ENCODE measurements at places on chromosomes 2 and 18.

DNA sequence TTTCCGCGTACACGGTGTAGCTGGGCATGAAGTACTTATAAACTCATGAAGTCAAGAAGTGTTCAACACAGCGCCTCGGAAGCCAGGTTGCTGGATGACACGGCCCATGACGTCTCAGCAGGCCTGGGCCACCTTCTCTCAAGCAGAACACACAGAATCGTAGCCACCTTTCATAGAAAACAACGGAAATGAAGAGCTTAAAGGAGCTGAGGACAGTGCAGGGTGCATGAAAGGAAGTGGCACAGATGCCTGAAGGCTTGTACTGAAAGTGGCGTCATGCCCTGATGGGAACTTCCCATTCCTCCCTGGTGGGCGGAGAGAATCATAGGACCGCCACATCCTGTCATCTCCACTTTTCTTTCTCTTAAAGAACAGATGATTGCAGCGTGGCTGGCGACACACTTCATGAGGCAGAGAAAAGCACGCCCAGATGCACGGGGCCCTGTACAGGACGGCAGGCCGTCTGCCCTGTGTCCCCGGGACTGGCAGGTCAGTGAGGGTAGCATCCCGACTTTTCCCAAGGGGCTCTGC lies 31.1 kb downstream of the HDAC4 start:
- DNase-seq, result peak; percentile 79

DNA sequence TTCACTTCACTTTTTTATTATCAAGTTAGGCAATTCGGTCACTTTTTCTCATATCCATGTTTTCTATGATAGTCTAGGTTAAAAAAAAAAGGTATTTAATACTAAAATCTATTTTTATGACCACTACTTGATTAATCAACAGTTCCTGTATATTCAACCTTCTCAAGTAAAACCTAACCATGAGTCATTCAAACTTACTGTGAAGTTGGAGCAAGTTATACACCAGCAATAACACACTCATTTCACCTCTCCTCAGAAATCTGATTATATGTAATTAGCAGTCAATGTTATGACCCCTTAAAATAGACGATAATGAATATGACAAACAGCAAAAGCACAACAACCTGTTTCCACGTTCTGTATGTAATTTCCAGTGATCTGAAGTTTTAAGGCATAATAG lies 35.0 kb upstream of the ADAM17 start:
- no peak for DNase-seq

DNA sequence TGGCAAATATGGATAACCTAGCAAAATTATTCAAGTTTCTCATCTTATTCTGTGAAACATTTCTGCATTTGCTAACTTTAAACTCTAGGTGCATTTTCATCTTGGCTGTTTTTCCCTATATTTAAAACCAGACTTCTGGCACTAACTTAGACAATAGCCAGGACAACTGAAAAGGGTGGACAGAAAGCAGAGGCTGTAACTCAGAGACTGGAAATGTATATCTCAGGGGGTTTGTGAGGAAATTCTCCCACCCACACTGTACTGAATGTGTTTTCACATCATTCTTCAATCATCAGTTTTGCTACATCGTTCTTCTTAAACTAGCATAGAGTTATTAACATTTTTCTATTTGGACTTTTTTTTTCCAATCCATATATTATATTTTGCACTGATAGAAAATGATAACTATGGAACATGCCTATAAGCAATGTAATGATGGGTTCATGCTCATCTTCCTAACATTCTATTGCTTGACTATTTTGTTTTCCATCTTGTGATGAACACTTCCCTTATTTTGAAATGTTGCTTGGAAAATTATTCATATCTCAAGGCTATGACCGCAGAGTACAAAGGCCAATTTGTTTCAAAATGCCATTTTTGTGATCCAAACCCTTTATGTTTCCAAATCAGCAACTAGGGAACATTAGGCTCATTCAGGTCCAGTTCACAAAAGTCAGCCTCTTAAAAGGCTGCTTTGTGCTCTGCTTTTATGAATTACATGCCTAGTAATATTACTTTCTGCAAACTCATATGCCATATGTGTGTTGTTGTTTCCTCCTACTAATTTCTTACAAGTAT lies 125.8 kb upstream of the CDH19 start:
- no peak for DNase-seq

- no peak for DNase-seq
Observed at GRCh38 chr2:177828557-177828956, 244.0 kb downstream of the PDE11A start.

GRCh38 chr2:148508878-148509287 lies 135.7 kb upstream of the EPC2 start:
- DNase-seq, result no peak

DNA sequence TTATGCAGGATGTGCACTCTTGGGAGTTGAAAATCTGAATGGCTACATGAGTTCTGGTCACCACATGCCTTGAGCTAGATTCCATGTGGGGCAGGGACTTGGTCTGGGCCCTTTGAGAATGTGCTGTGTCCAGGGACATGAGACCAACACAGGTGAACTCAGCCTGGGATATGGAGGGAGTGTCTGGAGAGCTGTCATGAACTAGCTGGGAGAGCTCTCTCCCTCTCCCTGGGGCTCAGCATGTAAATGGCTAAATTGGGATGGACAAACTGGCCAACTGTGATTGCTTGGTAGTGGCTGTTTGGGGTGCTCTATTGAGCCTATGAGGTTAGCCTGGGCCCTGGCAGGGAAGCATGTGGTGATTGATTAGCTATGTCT lies 105.1 kb upstream of the HS6ST1 start:
- DNase-seq, result no peak

GRCh38 chr2:79717364-79718007 lies 204.6 kb downstream of the CTNNA2 start:
- no peak for DNase-seq

- no peak for DNase-seq
Observed at GRCh38 chr18:31325051-31325450, 7.1 kb downstream of the DSG1 start.

- no peak for DNase-seq
Observed at GRCh38 chr18:56089612-56090258, 501.7 kb upstream of the TCF4 start.

DNA sequence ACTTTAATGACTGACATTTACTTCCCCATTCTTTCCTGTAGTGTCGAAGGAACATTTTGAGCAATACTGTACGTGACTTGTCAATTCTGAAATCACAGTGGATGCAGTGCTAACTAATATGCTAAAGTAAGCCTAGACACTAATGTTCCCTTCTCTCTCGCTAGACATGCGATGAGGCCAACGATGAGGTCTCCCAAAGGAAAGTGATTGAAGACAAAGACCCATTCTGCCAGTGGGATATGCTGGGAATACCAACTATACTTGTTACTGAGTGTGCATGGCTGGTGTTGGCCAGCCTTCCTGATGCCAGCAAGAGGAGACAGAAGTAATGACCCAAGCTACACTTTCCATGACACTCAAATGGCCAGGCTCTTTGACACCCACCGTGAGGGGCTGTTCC lies 2.5 kb upstream of the SERPINE2 start:
- DNase-seq, result no peak

DNA sequence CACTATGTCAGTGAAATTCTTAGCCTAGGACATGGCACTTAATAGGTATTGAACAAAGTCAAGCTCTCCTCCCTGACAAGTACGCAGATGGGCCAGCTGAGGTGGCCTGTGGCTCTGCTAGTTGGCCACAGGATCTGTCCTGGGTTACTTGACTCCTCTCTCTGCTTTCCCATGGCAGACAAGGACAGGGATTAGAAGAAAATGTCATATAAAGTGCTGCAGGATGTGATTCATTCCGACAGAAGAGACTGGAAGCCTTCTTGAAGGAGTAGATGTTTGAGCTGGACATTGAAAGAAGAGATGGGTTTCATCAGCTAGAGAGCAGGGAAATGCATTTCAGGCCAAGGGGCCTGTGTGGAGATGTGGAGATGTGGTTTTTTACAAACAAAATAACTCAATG lies 46.7 kb downstream of the SMAD7 start:
- no peak for DNase-seq

GRCh38 chr18:75502286-75502685 lies 74.8 kb upstream of the SMIM21 start:
- DNase-seq, result no peak

DNA sequence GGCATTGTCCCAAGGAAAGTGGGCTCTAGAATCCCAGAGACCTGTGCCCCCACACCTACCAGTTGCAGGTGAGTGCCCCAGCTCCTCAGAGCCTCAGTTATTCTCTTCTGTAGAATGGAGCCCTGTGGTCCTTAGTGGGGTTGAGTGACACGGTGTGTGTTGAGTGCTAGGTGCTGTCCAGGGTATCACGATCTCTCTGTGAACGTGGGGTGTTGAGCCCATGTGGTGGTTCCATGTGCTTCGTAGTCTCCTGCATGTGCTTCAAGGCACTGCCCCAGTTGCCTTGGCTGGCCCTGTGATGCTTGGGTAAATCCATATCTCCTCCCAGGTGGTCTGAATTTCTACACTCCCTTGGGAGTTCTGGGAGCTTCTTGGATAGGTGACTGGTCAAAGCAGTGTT lies 54.9 kb downstream of the SH3RF3 start:
- DNase-seq, result no peak

- peak; percentile 74 for DNase-seq
Observed at GRCh38 chr2:200306196-200306930, at the start of gene SPATS2L. Gene SPATS2L (plus strand): TSS chr2:200306693. CDS start chr2:200389245, 82,552 bp downstream.

GRCh38 chr2:7417845-7418742 lies 500.9 kb downstream of the RNF144A start:
- no peak for DNase-seq

GRCh38 chr2:155841442-155841841 lies 491.1 kb downstream of the NR4A2 start:
- no peak for DNase-seq

DNA sequence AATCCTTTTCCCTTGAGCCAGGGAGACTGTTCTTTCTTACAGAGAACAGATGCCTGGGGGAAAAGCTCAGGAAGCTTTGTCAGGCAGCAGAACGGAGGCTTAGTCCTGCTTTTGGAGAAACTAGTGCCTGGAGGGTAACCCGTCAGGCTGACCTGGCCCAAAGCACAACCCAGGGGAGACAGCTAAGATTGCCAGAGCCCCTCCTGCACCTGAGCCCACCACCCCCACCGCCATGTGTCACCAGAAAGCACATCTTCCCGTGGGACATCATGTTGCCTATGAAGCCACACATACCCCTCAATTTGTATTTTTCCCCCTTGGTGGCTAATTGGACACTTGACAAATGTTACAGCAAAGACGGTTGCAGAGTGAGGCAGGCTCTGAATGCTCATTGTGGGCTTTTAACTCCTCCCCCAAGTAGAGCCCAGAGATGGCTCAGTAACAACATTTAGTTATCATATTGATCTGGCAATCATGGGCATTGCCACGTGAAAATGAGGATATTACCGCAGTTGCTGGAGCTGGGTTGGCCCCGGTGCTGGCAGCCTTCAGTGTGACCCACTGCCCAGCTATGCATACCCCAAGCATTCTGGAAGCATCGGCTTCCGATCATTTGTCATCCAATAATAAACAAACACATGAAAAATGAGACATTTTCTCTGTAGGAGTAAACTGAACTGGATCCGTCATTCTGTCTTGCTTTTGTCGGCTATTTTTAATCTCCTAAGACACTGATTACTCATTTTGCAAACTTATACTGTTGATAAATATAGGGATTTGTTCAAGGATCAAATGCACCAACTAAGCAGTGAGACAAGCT lies 229.5 kb downstream of the ATAD2B start:
- no peak for DNase-seq

GRCh38 chr2:229539628-229540027 lies 174.7 kb downstream of the DNER start:
- DNase-seq, result no peak

- DNase-seq, result no peak
Observed at GRCh38 chr2:176328149-176328548, 58.9 kb downstream of the MTX2 start.

GRCh38 chr18:24027156-24027827 lies 12.7 kb downstream of the TTC39C start:
- no peak for DNase-seq

- no peak for DNase-seq
Observed at GRCh38 chr2:214529514-214529913, 118.7 kb downstream of the VWC2L start.

- no peak for DNase-seq
Observed at GRCh38 chr18:54135216-54135615, 89.3 kb downstream of the MBD2 start.

GRCh38 chr2:158921599-158922408 lies 46.6 kb upstream of the TANC1 start:
- DNase-seq, result no peak

Data from stimulated activated CD4-positive, alpha-beta T cell treated with anti-CD3 and anti-CD28 coated beads, Interleukin-2, amount 100 ng/mL, for 24 hours (primary cell).